T-helper 9 cell (primary cell): ENCODE measurements at places on chromosomes 2 and 18.

- no peak for DNase-seq
Measured at GRCh38 chr2:61218817-61219170, 56.8 kb downstream of the C2orf74 start.

DNA sequence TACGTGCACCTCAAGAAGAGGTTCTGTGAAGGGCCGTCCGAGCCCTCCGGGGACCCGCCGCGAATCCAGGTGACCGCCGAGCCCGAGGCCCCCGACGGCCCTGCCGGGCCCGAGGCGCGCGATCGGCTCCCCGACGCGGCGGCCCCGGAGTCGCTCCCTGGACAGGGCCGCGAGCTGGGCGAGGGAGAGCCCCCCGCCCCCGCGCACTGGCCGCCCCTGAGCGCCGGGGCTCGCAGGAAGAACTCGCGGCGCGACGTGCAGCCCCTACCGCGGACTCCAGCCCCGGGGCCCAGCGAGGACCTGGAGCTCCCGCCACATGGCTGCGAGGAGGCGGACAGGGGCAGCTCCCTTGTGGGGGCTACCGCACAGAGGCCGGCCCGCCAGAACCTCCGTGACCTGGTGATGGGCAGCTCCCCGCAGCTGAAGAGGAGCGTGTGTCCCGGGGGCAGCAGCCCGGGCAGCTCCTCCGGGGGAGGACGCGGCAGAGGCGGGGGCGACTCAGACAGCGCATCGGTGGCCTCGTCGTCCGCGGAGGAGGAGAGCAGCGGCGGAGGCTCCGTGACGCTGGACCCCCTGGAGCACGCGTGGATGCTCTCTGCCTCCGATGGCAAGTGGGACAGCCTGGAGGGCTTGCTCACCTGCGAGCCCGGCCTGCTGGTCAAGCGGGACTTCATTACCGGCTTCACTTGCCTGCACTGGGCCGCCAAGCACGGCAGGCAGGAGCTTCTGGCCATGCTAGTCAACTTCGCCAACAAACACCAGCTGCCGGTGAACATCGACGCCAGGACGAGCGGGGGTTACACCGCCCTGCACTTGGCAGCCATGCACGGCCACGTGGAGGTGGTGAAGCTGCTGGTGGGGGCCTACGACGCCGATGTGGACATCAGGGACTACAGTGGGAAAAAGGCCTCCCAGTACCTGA, 812 bp downstream of the SOWAHC start:
- no peak for DNase-seq

- no peak for DNase-seq
Measured at GRCh38 chr2:234640657-234641056, 143.8 kb upstream of the ARL4C start.

GRCh38 chr2:176067589-176068418, 16.0 kb downstream of the EVX2 start:
- DNase-seq, result no peak

DNA sequence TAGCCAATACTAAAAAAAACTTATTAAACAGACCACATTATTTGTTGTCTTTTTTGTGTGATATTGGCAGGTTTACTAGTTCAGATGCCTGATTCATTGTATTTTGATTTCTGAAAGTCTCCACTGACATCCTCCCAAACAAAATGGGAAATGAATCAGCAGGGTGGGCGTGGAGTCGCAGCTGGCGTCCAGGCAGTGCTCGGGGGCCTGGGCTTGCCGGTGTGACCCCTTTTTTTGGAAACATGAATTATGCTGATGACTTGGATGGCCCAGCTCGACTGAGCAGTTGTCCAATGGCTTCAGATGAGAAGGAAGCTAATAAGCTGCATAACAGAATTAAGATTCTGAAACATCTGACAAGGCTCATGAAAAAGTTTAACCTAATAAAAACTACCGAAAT, 1.7 kb upstream of the KCNG2 start:
- DNase-seq, result no peak

DNA sequence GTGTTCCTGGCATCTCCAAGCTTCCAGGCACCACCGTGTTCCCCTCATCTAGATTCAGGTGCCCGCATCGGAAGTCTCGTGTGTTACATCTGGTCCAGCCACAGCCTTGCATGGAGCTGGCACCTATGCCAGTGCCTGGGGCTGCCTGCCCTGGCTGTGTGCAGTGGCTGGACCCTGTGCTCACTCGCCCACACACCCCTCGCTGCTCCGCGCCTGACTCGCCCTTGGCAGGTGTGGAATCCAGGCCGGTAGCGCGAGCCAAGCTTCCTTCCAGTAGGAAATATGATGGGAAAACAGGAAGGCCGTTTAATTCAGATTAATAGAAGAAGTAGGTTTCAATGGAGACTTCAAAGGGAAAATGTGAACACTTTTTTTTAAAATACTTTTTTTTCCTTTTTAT, 78.0 kb downstream of the PTPN4 start:
- no peak for DNase-seq

GRCh38 chr2:4604767-4605166, 901.4 kb downstream of the DCDC2C start:
- no peak for DNase-seq

DNA sequence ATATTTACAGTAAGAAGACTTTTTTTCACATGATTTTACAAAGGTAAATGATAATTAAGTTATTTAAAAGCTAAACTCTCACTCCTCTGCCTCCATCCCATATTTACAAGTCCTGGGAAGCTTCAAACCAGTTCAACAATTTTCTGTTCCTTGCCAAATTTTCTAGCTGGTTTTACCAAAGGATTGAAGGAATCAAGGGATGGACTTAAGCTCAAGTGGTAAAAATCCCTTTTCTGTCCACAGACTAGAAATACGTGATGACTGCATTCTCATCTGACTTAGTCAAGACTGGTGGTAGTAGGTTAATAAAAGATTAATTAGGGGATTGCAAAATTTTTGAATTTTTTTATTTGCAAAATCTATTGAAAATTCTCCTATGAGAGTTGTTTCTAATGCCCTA, 297.3 kb downstream of the MTX2 start:
- no peak for DNase-seq
